Temporal lobe (tissue), 4 donors: ENCODE measurements at places on chromosomes 7 and 10. TPM values are rescaled to one million over a fixed set of nuclear protein-coding genes. Genes with fewer than 3 reads are reported as not detected.

Gene SFMBT2
- total RNA-seq: 10.1 TPM

Gene GJD4
- not detected for total RNA-seq

Gene ZYX
- total RNA-seq: 10.6 TPM

Gene PLAU
- 0.98 TPM for total RNA-seq

Gene OR6B1
- not detected for total RNA-seq

Gene LIPK
- not detected for total RNA-seq

Gene SUN3
- total RNA-seq: not detected

Gene COL28A1
- 0.74 TPM for total RNA-seq

Gene SPDYE11
- under 0.01 TPM for total RNA-seq

Gene FAM20C
- 16.2 TPM for total RNA-seq

Gene TEX36
- not detected for total RNA-seq

Gene CNPY4
- total RNA-seq: 11.1 TPM

Gene ARMC3
- 2.7 TPM for total RNA-seq

Gene STEAP1
- total RNA-seq: 0.25 TPM

Gene ADAMTS14
- 0.74 TPM for total RNA-seq

Gene PAPSS2
- total RNA-seq: 3.0 TPM

Gene NEUROD6
- 325 TPM for total RNA-seq

Gene METTL27
- total RNA-seq: 0.49 TPM

Gene CC2D2B
- 0.98 TPM for total RNA-seq

Gene SEMA3E
- 36.9 TPM for total RNA-seq

Gene TIMM23B
- total RNA-seq: 15.0 TPM

Gene TBXAS1
- 1.2 TPM for total RNA-seq

Gene TAS2R3
- total RNA-seq: 5.7 TPM

Gene PRSS2
- total RNA-seq: not detected

Gene SLC16A12
- total RNA-seq: 2.2 TPM

Gene FFAR4
- total RNA-seq: not detected

Gene RNF148
- total RNA-seq: 0.25 TPM

Gene HOXA4
- not detected for total RNA-seq

Gene MCM10
- 2.0 TPM for total RNA-seq

Gene MARVELD1
- total RNA-seq: 3.0 TPM

Gene SPDYE16
- total RNA-seq: 0.25 TPM

Gene LRRC17
- total RNA-seq: 11.8 TPM

Gene PRPF18
- 32.0 TPM for total RNA-seq

Gene MET
- 1.7 TPM for total RNA-seq

Gene NUTM2E
- 2.2 TPM for total RNA-seq

Gene COL13A1
- 2.7 TPM for total RNA-seq

Gene GALNT17
- total RNA-seq: 26.3 TPM
